ENCODE measurements at places on chromosomes 13 and 19. TPM values are rescaled to one million over a fixed set of nuclear protein-coding genes. Genes with fewer than 3 reads are reported as not detected.

DNA sequence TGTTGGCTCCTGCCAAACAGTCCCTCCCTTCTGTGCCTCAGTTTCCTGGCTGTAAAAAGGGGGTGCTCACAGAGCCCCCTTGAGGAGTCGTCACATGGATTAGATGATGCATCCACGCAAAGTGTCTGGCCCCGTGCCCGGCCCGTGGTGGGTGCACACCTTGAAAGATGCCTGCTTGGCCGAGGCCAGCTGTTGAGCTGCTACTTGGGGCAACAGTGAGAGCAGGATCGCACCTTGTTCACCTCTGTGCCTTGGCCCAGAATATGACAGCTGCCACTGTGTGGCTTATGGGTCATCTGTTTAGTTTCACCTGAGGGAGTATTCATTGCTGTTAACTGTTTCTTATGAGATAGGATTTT is 17.7 kb downstream of the CRTC1 start:
- ATAC-seq, result no peak

The TJP3 gene
- total RNA-seq, result not detected

The ELSPBP1 gene
- total RNA-seq, result not detected

The KCTD4 gene
- total RNA-seq, result not detected

DNA sequence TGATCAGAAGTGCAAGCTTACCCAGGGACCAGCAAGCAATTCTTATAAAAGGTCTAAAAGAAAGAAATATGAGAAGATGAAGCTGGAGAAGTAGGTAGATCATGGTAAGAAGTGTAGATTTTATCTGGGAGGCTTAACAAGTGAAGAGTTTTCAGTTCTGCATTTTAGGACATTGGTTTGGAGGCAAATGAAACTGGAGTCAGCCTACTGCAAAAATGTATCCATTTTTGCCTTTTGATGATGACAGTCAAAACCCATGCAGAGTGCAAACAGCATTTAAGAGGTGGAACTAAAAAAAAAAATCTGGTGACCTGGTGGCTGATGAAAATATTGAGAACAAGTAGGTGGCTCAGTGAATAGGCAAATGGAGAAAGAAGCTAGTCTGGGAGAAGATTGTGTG is 216.9 kb downstream of the DNAJC15 start:
- no peak for ATAC-seq

- no peak for ATAC-seq
Measured at GRCh38 chr13:23822252-23822824, 66.9 kb downstream of the MIPEP start.

The ZNF491 gene
- total RNA-seq, result 3.7 TPM

The PCDH17 gene
- 7.8 TPM for total RNA-seq

- ATAC-seq, result no peak
Measured at GRCh38 chr13:72041165-72041564, 174.2 kb upstream of the DACH1 start.

The FARP1 gene
- 39.8 TPM for total RNA-seq
